AG04450 (cell line): ENCODE measurements at places on chromosomes 5 and 9.

GRCh38 chr5:93226202-93226735 is 354.8 kb downstream of the NR2F1-AS1 start:
- DNase-seq = no peak

DNA sequence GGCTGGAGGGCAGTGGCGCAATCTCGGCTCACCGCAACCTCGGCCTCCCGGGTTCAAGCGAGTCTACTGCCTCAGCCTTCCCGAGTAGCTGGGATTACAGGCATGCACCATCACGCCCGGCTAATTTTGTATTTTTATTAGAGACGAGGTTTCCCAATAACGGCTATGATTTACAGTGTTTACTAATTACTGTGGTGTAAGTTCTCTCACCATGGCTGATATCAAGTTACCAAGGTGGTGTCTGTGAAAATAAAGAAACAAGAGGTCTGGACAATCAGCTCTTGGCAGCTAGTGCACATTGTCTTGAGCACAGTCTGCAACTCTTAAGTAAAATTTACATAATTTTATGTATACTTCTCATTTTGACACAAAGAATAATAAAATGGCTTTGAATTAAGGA is 385.5 kb upstream of the COX7C start:
- DNase-seq = no peak

- no peak for DNase-seq
Observed at GRCh38 chr5:12019306-12019705, 115.1 kb upstream of the CTNND2 start.

GRCh38 chr5:82811490-82811889 is 265.7 kb downstream of the TMEM167A start:
- no peak for DNase-seq

DNA sequence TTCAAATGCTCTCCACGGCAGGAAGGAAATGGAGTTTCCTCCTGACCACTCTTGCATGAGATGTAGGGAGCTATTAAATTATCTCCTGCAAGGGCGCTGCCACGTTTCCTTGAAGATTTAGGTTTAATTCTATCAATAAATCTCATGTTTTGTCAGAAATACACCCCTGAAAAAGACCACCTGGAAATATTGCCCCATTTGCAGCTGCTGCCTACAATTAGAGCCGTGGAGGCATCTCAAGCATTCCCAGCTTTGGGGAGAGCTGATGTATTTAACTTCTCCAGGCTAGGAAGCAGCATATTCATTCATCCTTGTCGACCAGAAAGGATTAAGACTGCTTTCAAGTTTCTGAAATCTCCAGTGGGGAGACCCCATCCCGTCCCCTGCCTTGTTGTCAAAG is 40.5 kb downstream of the CCNJL start:
- no peak for DNase-seq

DNA sequence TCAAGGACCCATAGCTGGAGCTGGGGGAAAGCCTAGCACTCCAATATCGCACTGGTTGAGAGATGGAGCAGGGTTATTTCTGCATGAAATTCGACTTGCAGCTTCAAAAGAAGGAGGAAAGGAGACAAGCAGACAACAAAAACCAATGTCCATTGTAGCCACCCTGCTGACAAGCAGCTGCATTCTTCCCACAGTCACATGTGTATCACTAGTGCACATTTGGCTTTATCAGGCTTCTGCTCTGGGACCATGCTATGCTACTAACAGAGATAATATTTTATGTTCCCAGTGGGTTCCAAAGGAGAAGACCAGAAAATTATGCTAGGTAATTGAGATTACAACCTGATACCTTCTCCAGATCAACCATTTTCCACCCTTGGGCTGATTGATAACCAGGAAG is 59.7 kb downstream of the MFAP3 start:
- no peak for DNase-seq

GRCh38 chr9:113525831-113526230 is 62.3 kb downstream of the RGS3 start:
- DNase-seq = no peak

DNA sequence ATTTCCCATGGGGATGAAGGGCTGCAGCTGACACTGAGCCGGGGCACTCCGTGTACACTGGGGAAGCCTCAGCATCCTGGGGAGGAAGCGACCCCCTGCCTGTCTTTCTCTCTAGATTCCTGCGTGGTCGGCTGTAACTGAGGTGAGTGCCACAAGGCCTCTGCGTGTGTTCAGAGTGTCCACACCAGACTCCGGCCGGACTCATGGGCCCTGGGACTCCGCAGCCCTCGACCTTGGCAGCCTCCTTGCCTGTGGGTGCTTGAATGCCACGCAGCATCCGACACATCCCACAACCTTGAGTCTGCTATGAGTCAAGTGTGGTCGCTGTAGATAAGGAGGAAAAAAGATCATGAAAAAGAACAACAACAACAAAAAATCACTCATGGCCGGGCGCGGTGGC is 23.4 kb downstream of the PAEP start:
- no peak for DNase-seq

GRCh38 chr5:132225165-132226032 is 2.3 kb downstream of the P4HA2 start:
- DNase-seq = no peak

DNA sequence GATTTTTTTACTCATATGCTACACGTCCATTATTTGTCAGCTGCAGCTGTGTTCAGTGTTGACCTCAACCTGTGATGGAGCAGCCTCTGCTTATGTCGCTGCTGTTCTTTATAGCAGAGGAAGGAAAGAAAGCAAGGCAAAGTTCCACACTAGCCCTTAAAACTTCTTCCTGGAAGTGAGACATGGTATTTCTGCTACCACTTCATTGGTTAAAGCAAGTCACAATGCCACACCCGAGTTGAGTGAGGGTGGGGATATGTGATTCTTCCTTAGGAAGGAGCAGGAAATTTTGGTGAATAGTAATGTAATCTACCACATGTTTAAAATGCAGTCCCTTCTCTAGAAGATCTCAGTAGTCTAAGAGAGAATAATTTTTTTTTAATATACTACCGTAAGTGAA is 224.8 kb upstream of the DMRT1 start:
- no peak for DNase-seq

DNA sequence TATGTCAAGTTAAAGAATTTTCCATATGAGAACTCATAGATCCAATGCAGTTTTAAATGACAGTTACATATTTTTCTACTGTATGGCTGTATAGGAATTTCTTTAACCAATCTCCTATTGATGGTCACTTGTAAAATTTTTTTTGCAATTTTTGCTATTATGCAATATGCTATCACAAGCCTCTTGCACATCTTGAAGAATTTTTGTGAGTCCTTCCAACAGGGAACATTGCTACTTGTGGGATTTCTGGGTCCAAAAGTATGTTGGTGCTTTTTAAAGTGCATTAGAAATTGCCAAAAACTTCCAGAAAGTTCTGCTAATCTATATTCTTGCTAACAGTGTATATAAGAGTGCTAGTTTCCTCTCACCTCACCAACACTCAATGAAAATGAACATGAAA is 65.1 kb downstream of the NPR3 start:
- no peak for DNase-seq

DNA sequence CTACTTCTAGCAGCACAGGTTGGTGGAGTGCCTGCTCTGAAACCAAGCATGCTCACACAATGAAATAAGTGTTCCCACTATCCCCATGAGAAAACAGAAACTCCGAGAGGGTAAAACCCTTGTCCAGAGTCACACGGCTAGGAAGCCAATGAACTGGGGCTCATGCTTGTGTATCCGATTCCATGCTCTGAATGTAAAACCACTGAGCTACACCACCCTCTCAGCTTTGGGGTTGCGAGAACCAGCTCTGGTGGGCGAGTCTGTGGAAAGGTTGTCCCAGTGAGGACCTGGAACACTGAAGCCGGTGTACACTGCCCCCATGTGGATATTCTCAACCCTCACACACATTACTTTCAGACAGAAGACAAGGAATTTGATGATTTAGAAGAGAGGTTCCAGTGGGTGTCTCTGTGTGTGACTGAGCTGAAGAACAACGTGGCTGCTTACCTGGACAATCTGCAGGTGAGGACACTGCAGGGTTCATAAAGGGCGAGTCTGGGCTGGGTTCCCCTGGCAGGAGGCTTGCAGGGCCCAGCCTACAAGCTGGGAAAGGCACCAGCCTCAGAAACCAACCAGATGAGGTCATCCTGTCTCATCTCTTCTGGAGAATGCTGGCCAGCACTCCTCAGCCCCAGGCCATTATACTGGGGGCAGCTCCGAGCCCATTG is 37.4 kb downstream of the ARHGEF37 start:
- DNase-seq = peak; percentile 24

DNA sequence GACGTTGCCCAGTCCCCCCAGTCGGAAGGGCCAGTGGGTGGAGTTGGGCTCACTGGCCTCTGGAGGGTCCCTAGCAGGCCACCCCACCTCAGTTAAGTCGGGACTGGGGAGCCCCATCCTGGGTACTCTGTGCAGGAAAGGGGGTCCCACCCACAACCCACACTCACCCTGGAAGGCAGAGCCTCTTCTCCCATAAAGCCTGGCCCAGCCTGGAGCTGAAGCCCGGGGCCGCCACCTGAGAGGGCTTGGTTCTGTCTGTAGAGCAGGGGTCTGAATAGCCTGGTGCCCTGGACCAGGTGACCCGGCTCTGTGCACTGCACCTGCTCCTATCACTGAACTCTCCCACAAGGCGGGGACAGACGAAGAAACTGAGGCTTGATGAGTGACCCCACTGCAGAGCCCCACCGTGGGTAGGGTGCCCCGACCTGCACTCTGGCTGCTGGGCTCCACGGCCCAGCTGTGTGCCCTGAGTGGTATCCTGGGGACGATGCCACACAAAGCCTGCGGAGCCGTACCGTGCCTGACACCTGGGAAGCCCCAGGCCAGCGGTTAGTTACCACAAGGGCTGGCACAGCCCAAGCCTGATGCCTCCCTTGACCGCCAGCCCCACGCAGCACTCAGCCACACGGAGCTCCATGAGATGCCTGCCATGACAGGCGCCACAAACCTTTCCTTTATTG is 7.3 kb downstream of the PTGES2 start:
- DNase-seq = no peak

DNA sequence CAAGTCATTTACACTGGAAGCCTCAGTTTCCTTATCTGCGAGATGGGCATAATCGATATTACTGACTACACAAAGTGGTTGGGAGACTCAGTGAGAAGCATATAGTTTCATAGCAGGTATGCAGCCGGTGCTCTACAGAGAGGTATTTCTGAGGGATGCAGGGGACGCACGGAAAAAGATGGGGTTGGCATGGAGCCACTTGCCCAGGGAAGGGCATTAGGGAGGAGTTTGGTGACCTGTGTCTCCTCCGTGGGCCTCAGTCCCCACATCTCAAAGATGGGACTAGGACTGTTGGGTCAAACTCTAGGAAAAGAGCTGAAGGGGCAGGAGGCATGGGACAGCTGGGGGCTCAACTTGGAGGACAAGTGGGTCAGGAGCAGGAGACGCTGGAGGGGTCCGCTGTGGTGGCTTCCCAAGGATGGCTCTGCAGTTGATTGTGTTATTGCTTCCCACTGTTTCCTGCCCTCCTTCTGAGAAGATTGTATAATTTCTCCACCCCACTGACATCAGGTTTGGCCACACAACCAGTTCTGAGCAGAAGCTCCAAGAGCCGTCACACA is 158.6 kb upstream of the ALDH1B1 start:
- DNase-seq = no peak

- peak; percentile 74 for DNase-seq
Observed at GRCh38 chr5:114412510-114413171, 50.8 kb downstream of the KCNN2 start.

GRCh38 chr9:95284162-95285080 is 33.1 kb downstream of the FANCC start:
- DNase-seq = peak; percentile 77

DNA sequence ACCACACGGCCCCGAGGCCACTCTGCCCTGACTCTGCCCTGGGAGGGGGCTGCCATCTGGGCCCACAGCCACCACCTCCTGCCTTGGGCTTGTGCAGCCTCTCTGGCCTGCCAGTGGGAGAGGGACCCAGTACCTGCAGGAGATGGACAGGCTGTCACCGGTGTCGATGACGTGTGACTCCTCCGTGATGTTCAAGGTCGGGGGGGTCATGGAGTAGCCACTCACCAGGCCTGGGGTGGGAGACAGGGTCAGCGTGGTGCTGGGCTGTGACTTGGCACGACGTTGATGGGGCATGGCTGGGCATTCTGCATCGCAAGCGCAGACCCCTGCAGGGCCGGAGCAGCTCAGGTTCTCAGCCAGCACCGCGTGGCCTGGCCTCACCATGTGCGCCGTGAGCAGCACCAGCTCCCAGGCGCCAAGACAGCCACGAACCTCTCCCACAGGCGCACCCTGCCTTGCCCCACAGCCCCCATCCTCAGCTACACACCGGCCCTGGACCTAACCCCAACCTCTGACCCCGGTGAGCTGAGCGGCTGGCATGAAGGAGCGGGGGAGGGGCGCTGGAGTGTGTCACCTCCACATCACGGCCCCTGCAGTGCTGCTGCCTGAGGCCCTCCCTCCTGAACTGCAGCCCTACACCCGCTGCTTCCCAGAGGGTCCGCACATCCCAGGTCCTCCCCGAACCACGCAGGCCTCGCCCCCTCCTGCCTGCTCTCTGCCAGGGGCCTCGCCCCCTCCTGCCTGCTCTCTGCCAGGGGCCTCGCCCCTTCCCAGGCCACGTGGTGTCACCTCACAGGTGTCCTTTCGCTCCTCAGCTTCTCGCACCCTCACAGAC is 17.6 kb downstream of the FLT4 start:
- DNase-seq = no peak

DNA sequence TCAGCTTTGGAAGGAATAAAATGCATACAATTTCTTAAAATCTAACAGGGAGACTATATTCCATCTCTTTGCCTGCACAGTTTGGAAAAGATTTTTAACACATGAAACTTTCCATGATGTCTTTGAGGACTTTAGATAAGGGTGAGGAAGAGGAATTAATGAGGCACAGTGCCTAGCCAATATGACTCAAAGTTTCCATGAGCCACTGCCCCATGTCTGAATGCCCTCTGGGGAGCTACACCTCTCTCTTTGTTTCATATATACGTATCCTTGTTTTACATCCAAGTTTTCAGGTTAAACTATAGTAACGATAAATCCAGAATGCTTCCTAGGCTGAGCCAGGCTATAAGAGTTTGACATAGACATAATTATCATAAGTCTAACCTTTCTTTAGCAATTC is 349.3 kb upstream of the TLE4 start:
- no peak for DNase-seq

GRCh38 chr5:176700239-176700847 is 53.1 kb downstream of the TSPAN17 start:
- no peak for DNase-seq

DNA sequence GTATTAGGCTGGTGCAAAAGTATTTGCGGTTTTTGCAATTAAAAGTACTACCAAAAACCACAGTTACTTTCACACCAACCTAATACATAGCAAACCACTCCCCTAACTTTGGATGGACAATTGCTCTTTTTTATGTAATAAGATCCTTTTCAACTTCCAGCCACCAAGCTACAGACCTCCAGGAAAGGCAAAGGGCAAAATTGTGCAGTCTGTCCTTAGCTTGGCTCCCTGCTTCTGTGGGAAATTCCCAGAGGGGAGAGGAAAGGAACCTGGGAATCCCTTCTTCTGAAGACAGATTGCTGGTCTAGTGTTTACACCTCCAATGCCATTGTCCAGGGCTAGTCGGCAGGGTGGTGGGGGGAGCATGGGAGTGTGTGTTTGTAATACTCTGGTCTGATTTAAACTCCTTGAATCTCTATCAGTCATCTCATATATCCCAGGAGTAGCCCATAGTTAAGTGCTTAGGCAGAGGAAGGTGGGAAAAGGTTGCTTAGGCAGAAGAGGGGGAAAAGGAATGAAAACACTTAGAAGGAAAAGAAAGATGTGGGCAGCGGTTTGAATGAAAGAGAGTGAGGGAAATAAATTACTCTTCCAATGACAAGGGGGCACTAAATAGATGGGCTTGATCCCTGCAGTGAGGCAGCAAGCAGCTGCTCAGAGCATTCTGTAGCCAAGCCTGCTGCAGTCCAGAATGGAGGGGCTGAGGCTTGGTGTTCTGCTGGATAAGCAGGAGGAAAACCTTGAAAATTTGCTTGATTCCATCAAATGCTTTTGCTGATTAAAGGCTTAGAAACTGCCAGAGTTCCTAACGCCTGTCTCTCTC is 86.9 kb upstream of the MAP1B start:
- DNase-seq = no peak
